ENCODE measurements at places on chromosomes 4 and X.

- DNase-seq, result no peak
Observed at GRCh38 chrX:135973025-135973547, 702 bp downstream of the MMGT1 start.

DNA sequence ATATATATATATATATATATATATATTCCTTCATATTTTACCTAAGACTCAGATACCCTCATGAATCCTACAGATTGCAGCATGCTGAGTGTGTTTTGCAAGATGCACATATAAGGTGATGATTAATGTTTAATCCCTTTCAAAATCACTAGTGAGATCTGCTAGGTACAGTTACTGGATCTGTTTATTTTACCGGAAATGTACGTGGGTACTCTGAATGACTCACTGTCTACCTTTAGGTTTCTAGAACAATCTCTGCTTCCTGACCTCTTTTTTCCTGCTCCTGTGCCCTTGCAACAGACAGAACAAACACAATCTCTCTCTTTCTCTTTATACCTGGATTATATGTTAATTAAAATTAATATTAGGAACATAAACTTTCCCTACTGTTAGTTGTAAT is 379.6 kb downstream of the FAM133A start:
- DNase-seq, result no peak

GRCh38 chr4:186787536-186787935 is 63.9 kb upstream of the FAT1 start:
- DNase-seq, result no peak

DNA sequence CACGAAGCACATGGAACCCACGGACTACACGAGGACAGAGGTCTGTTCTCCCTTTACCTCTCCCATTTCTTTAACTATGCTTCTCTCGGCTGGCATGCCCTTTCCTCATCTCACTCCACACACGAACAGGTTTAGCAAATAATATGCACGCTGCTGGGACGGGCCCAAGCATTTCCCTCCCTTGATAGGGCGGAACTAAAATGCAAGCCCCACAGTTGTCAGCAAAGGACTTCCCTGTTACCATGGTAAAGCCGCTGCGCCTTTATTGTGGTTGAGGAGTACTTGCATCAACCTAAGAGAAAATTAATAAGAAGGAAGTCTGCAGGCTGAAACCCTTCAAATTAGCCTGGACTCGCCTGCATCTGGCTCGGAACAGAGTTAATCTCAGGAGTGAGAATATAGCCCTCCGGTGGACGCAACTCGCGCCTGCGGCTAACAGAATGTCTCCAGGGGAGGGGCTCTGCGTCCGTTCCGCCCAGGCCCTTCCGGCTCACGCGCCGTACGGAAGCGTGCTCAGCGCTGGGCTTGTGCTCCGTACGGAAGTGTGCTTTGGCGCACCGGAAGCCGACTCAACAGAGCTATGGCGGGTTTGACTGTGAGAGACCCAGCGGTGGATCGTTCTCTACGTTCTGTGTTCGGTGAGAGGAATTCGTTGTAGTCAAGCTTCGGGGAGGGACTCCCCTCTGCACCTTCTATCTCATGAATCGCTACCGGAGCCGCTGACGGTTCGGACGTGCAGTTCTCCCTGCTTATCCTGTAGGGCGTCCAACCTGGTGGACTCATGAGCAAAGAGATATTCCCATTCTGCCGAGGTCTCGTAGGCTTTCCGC is at the start of gene CSTF2:
TSS of gene CSTF2 (plus strand) at position 555 of the 830 bp plus-strand sequence. CDS start at position 581, 26 bp downstream.
- DNase-seq, result peak; percentile 80

DNA sequence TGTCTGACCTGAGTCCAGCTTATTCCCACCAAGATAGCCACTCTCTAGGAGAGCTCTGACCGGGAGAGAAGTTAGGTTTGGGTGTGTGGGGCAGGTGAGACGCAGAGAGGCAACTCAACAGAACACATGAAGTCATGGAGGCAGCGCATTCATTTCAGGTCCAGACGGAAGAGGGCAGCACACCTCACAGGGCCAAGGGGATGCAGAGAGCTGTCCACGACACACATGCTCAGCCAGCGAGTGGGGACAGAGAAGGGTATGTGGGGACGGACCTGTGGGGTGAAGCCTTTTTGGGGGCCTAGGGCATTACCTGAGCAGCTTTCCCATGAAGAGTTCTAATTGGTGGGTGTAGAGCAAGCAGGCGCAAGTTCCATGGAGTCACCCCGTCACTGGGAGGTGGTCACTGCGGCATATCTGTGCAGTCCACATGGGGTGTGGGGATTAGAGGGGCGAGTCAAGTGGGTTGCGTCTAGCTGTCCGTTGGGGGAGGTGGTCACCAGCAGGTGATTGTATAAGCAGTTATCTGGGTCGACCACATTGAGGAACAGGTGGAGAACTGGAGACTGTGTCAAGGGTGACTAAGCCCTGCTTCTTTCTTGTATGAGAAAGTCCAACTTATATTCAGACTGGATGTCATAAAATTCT is 24.3 kb upstream of the UXT start:
- DNase-seq, result no peak

GRCh38 chr4:62806816-62807215 is 1602.4 kb downstream of the TECRL start:
- no peak for DNase-seq

- no peak for DNase-seq
Observed at GRCh38 chr4:2996415-2996814, 33.0 kb downstream of the GRK4 start.
